K562 (cell line): ENCODE measurements at places on chromosomes 11 and 22. TPM values are rescaled to one million over a fixed set of nuclear protein-coding genes. Genes with fewer than 3 reads are reported as not detected.

DNA sequence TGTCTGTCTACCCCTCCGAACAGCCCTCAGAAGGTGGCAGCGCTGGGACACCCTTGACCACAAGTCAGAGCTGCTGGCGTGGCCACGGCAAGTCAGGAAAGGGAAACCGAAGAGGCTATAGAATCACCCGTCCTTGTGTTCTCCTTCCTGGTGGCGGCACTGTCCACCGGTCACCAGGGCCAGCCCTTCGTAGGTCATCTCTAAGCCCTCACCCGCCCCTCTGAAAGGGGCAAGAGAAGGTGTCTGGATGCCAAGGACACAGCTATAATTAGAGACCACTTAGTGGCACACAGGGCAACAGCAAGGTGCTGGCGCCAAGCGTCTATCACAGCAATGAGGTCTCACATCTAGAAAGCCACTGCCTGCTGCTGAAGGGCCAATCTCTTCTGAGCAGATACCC is 320.9 kb downstream of the SHANK2 start:
- H3K36me3 ChIP-seq, result no peaks in the 10 kb centered on the region
- DNase-seq, result no peak
- H3K4me3 ChIP-seq, result no peak overlapping the region
- H3K4me1 ChIP-seq, result no peaks in the 10 kb centered on the region

DNA sequence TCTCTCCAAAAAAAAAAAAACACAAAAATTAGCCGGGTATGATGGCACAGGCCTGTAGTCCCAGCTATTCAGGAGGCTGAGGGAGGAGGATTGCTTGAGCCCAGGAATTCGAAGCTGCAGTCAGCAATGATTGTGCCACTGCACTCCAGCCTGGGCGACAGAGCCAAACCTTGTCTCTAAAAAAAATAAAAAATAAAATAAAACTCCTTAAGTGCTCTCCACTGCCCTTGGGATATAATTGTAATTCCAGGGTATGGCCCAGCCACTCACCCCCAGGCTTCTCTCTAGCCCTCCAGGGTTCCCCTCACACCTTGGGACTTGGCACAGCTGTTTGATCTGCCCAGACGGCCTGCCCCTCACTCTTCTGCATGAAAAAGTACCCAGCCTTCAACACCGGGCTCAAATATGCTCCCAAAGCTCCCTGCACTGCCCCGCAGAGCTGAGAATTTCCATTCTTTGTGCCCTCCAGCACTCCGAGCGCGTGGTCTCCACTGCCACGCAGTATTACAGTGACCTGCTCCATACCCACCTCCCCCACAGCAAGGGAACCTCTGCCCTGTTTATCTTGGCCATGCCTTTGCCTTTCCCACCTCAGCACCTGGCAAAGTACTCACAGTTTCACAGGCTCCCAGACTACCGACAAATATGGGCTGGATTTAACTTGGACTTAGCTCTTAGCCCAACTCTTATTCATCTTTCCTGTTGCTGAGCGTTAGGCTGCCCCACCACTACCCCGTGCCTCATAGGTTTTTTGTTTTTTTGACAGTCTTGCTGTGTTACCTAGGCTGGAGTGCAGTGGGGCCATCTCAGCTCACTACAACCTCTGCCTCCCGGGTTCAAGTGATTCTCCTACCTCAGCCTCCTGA is 7.6 kb upstream of the FTH1 start:
- no peak overlapping the region for H3K4me3 ChIP-seq
- DNase-seq, result no peak
- H3K4me1 ChIP-seq, result peaks cover 40% of the 10 kb centered on the region
- no peak overlapping the region; the same call in 2 of the 3 replicates for H3K27ac ChIP-seq
- no peaks in the 10 kb centered on the region for H3K27me3 ChIP-seq

DNA sequence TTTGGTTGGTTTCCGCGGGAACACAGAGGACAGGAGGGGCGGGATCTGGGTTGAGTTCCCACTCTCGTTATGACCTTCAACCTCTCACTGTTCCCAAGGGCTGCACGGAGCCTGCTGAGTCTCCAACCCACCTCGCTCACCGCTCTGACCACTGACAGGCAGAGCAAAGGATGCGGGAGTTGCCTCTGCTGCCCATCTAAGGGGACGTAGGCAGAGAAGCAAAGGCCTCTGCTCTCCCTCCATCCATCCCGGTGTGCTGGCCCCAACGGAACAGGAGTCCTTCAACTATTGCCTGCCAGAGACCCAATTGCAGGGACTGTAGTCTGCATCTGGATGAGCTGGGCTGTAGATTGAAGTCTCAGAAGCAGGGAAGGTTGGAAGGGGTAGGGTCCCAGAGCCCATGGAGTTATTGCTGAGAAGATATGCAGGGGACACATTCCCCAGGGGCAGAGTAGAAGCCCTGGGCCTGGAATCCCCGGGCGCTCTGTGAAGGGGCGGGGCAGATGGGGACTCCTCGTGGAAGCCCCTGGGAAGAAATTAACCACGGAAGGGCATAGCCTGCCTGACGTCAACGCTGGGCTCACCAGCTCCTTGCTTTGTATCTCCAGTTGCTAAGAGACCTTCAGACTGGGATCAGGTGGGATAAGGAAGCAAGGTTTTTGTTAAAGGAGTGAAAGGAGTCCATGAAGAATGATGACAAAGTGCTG is 12.7 kb upstream of the FXYD2 start:
- no peak overlapping the region for H3K27ac ChIP-seq
- H3K27me3 ChIP-seq, result peaks cover 31% of the 10 kb centered on the region; the same call in 2 of the 3 replicates
- no peak for DNase-seq
- H3K4me3 ChIP-seq, result no peak overlapping the region

DNA sequence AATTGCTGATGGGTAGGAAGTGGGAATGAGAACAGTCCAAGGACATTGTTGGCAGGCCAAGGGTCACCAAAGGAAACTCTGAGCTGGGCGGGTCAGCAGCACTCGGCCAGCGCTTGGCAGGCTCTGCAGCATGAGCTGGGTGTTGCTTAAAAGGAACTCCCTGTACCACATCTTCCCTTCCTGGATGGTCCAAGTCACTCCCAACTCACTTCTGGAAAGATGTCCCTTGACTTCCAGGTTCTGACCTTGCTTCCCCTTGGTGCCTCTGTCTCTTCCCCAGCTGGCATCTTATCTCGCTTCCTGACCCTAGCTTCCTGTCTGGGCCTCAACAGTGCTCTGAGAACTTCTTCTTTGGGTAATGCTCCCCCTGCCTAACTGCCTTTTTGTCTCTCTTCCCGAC is 24.8 kb upstream of the SWAP70 start:
- H3K4me3 ChIP-seq, result no peak overlapping the region
- no peak for DNase-seq
- no peaks in the 10 kb centered on the region for H3K27me3 ChIP-seq
- H3K4me1 ChIP-seq, result no peaks in the 10 kb centered on the region
- no peaks in the 10 kb centered on the region for H3K36me3 ChIP-seq
- H3K27ac ChIP-seq, result no peak overlapping the region

- H3K36me3 ChIP-seq, result no peaks in the 10 kb centered on the region
- no peak for DNase-seq
- H3K27me3 ChIP-seq, result peaks cover 31% of the 10 kb centered on the region
- H3K4me1 ChIP-seq, result no peaks in the 10 kb centered on the region; the same call in 2 of the 3 replicates
- H3K4me3 ChIP-seq, result no peak overlapping the region
- no peak overlapping the region for H3K27ac ChIP-seq
Measured at GRCh38 chr11:8283465-8284230, 20.0 kb upstream of the LMO1 start.

DNA sequence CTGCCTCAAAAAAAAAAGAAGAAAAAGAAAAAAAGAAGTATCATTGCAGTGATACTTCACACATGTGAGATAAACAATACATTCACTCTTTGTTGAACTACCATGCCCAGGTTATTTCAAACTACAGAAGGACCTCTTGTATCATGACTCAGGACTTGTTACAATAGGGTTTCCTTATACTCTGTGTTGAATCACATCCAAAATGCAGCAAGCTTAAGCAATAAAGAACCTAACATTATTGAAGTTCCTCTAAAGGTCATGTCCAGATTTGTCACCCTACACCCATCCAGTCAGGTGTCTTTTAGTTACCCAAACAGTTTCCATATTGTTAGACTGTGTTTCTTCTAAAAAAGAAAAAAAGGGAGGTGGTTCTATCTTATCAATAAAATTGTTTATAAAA is 26.9 kb upstream of the ALKBH3 start:
- H3K4me3 ChIP-seq, result no peak overlapping the region
- no peak for DNase-seq
- no peaks in the 10 kb centered on the region; the same call in 2 of the 3 replicates for H3K27me3 ChIP-seq
- H3K4me1 ChIP-seq, result no peaks in the 10 kb centered on the region
- no peaks in the 10 kb centered on the region for H3K36me3 ChIP-seq

DNA sequence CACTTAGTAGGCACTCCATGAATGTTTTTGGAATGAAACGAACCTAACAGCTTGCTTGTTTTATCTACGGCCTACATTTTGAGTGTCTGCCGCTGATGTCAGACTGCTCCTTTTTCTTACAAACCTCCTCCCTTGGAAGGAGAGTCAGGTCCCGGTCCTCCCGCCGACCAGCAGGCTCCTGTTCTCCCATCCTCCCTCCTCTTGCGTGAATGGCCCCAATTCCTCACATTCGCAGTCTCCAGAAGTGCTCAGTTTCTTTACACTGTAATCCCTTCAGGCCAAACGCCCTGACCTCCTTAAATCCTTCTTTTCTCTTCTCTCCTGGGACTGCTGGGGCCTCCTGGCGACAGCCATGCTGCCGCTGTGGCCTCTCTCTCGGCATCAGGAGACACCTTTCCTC is 82.6 kb upstream of the CSNK2A3 start:
- H3K4me3 ChIP-seq, result no peak overlapping the region
- H3K27me3 ChIP-seq, result peaks cover 40% of the 10 kb centered on the region
- H3K36me3 ChIP-seq, result no peaks in the 10 kb centered on the region
- H3K27ac ChIP-seq, result no peak overlapping the region
- no peak for DNase-seq
- no peaks in the 10 kb centered on the region for H3K4me1 ChIP-seq

GRCh38 chr22:46535876-46536536 is 1.4 kb downstream of the CELSR1 start:
- DNase-seq, result no peak
- no peaks in the 10 kb centered on the region for H3K36me3 ChIP-seq
- H3K27me3 ChIP-seq, result peaks cover 56% of the 10 kb centered on the region
- H3K4me1 ChIP-seq, result peaks cover 17% of the 10 kb centered on the region
- no peak overlapping the region for H3K4me3 ChIP-seq

GRCh38 chr22:25062386-25063085 is 110.0 kb downstream of the KIAA1671 start:
- H3K4me3 ChIP-seq, result no peak overlapping the region
- DNase-seq, result no peak
- H3K27me3 ChIP-seq, result no peaks in the 10 kb centered on the region
- no peaks in the 10 kb centered on the region for H3K4me1 ChIP-seq
- H3K36me3 ChIP-seq, result no peaks in the 10 kb centered on the region

- H3K27me3 ChIP-seq, result peaks cover 21% of the 10 kb centered on the region
- DNase-seq, result no peak
- H3K36me3 ChIP-seq, result no peaks in the 10 kb centered on the region
Measured at GRCh38 chr11:18700375-18700774, 1.8 kb downstream of the TMEM86A start.

DNA sequence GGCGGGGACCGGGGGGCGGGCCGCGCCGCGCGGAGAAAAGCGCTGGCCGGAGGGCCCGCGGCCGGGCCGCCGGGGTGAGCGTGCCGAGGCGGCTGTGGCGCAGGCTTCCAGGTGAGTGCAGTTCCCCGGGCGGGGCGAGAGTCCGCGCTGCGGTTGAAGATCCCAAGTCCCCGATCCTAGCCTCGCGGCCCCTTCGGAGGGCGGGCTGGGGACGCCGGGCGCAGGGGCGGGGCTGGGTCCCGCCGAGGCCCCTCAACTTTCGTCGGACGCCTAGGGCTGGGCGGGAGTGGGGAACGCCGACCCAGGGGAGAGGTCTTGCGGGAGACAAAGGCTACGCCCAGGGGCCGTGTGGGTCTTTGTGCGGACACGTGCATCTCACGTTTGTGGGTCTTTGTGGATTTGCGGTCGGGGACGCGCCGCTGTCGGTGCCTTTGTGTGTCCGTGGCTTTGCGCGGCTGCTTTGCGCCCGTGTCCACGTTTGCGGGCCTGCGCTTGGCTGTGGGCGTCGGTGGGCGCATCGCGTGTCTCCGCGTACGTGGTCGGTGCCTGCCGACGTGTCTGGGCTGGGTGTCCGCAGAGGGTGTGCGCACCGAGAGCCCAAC is at the start of gene TSKU:
TSS of gene TSKU (plus strand) at position 63 of the 602 bp plus-strand sequence. CDS start 12,261 bp downstream, outside the sequence.
- H3K4me3 ChIP-seq, result peak within 1 kb of the TSS; percentile 71
- H3K4me1 ChIP-seq, result peaks cover 55% of the 10 kb centered on the region
- peak within 1 kb of the TSS; percentile 89 for H3K27ac ChIP-seq
- DNase-seq, result no peak
- H3K27me3 ChIP-seq, result no peaks in the 10 kb centered on the region

- H3K27ac ChIP-seq, result no peak overlapping the region
- H3K36me3 ChIP-seq, result no peaks in the 10 kb centered on the region
- no peak for DNase-seq
- H3K4me3 ChIP-seq, result no peak overlapping the region
- H3K4me1 ChIP-seq, result no peaks in the 10 kb centered on the region
Measured at GRCh38 chr11:116686866-116687265, 85.9 kb downstream of the BUD13 start.

DNA sequence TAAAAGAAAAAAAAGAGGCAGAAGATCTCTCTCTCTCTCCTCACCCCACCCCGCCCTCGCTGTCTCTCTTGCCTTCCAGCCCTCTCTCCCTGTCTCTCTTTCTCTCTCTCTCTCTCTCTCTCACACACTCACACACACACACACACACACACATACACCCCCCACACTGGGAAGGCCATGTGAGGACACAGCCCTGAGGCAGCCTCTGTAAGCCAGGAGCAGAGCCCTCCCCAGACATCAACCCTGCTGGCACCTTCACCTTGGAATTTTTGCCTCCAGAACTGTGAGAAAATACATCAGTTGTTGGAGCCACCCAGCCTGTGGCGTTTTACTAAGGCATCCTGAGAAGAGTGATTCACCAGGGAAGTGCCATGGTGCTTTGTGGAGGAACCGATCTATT is 14.7 kb downstream of the APOL3 start:
- no peaks in the 10 kb centered on the region for H3K36me3 ChIP-seq
- peaks cover 5% of the 10 kb centered on the region; the same call in 1 of the 3 replicates for H3K27me3 ChIP-seq
- H3K4me1 ChIP-seq, result peaks cover 3% of the 10 kb centered on the region; the same call in 1 of the 2 replicates
- H3K27ac ChIP-seq, result no peak overlapping the region
- no peak for DNase-seq

GRCh38 chr11:73188301-73188700 is 29.8 kb upstream of the P2RY2 start:
- H3K4me3 ChIP-seq, result no peak overlapping the region
- peaks cover 30% of the 10 kb centered on the region for H3K27me3 ChIP-seq
- DNase-seq, result no peak

- no peaks in the 10 kb centered on the region for H3K27me3 ChIP-seq
- no peaks in the 10 kb centered on the region for H3K36me3 ChIP-seq
- DNase-seq, result no peak
- no peak overlapping the region for H3K4me3 ChIP-seq
- no peak overlapping the region for H3K27ac ChIP-seq
- peaks cover 11% of the 10 kb centered on the region for H3K4me1 ChIP-seq
Measured at GRCh38 chr22:37796079-37796478, 11.7 kb upstream of the GCAT start.

DNA sequence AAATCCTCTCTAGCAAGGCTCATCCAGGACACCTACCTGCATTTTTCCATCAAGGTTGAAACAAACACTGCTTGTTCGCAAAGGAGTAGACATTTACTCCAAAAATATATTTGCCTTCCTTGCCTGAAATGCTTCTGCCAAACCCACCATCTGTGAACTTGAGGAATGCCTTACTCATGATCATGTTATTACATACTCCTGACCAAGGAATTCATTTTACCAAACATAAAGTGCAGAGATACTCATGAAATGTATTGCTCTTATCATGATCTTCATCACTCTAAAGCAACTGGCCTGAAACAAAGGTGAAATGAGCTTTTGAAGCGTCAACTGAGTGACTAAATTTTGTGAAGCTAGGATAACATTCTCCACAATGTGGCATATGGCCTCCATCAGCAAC is 243.1 kb upstream of the CCDC179 start:
- no peaks in the 10 kb centered on the region for H3K4me1 ChIP-seq
- no peaks in the 10 kb centered on the region for H3K27me3 ChIP-seq

The SYT8 gene
- not detected in 2 replicates for total RNA-seq

The OR52H1 gene
- total RNA-seq, result not detected in 2 replicates

The SMTNL1 gene
- not detected in 2 replicates for total RNA-seq

The FLRT1 gene
- total RNA-seq, result not detected in 2 replicates

The TMEM184B gene
- total RNA-seq, result 22.7 and 25.1 TPM in 2 replicates
